ENCODE measurements at places on chromosomes 4 and X. TPM values are rescaled to one million over a fixed set of nuclear protein-coding genes. Genes with fewer than 3 reads are reported as not detected.

The BDH2 gene
- total RNA-seq = 33.1 TPM

The NMU gene
- total RNA-seq = 0.44 TPM

- H3K27me3 ChIP-seq = no peaks in the 10 kb centered on the region
- no peaks in the 10 kb centered on the region for H3K4me1 ChIP-seq
- H3K4me3 ChIP-seq = no peak overlapping the region
- no peaks in the 10 kb centered on the region for H3K36me3 ChIP-seq
These were observed 84.4 kb upstream of the ARMCX2 start for GRCh38 chrX:101744085-101744484.

- H3K4me1 ChIP-seq = no peaks in the 10 kb centered on the region
- no peak overlapping the region for H3K4me3 ChIP-seq
- no peaks in the 10 kb centered on the region for H3K36me3 ChIP-seq
- no peaks in the 10 kb centered on the region for H3K27me3 ChIP-seq
These were observed 28.9 kb upstream of the FRMPD3 start for GRCh38 chrX:107420571-107420970.

The DKK2 gene
- 99.3 TPM for total RNA-seq

The JCHAIN gene
- not detected for total RNA-seq

Data from A673 (cell line).